ENCODE measurements at places on chromosomes 6 and 20.

- DNase-seq: no peak
Observed at GRCh38 chr6:159686703-159687102, 6.3 kb downstream of the SOD2 start.

GRCh38 chr6:111427341-111428116, 55.5 kb downstream of the REV3L start:
- peak; percentile 55 for DNase-seq

- DNase-seq: no peak
Observed at GRCh38 chr6:110981202-110981600, 637 bp upstream of the RPF2 start.

- no peak for DNase-seq
Observed at GRCh38 chr20:9909167-9909566, 70.3 kb upstream of the PAK5 start.

DNA sequence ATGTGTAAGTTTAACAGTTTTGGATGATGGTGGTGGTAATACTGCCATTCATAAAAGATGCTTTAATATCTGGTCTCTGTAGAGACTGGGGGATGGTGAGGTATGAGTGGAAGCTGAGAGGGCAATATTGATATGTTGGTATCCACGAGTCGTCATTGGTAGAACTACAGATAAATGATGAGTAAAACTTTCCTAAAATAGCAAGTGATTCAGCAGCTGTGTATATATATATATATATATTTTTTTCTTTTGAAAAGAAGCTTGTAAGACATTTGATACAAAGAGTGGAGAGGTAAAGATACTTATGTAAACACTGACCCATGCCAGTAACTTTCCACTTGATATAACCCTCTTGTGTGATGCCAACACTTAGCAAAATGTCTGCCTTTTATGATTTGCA, 41.7 kb upstream of the CITED2 start:
- DNase-seq: no peak

GRCh38 chr6:146315381-146316174, 228.1 kb upstream of the RAB32 start:
- DNase-seq: no peak

DNA sequence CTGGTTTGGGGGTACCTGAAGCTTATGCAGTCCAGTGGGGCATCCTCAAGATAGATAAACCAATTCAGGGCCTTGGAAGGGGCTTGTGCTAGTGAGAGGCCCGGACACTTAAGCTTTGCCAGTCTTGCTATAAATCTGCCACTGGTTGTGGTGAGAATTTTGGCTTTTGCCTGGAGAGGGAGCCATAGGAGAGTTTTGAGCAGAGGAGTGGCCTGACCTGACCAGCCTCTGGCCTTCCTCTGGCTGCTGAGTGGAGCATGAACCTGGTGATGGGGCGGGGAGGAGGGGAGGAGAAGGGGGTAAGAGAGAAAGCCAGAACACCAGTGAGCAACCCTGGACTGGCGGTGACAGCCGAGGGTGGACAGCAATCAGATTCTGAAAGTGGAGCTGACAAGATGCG, 7.1 kb downstream of the TMEM74B start:
- DNase-seq: no peak

- no peak for DNase-seq
Observed at GRCh38 chr20:2254333-2254732, 41.5 kb upstream of the TGM3 start.

DNA sequence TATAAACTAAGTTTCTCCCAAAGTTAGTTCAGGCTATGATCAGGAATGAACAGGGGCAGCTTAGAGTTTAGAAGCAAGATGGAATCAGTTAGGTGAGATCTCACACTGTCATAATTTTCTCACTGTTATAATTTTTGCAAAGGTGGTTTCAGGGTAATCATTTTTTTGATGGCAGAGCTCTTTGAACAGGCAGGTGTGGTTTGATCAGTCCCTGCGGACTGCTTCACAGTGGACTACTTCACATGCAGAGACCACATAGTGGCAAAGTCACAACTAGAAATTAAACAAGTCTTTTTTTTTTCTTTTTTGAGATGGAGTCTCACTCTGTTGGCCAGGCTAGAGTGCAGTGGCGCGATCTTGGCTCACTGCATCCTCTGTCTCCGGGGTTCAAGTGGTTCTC, 6.8 kb downstream of the MAS1 start:
- no peak for DNase-seq

DNA sequence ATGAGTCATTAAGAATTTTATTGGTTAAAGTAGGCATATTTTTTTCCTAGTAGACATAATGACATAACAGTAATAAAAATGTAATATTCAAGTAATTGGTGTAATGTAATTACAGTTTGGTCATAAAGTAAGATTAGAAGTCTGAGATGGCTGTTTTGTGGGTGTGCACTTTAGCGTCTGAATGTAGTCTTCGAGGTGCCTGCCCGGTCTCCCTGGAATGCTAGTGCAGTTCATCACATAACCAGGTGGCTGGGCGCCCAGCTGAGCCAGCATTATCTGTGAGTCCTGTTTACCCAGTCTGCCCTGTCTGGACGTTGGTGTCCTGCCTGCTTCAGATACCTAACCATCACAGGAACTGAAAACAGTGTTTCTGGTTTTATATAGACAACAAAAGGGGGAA, 419.1 kb downstream of the CDC5L start:
- DNase-seq: no peak

GRCh38 chr6:24233813-24234442, 107.9 kb downstream of the NRSN1 start:
- no peak for DNase-seq

- DNase-seq: no peak
Observed at GRCh38 chr6:105304366-105304765, 98.5 kb downstream of the PREP start.

DNA sequence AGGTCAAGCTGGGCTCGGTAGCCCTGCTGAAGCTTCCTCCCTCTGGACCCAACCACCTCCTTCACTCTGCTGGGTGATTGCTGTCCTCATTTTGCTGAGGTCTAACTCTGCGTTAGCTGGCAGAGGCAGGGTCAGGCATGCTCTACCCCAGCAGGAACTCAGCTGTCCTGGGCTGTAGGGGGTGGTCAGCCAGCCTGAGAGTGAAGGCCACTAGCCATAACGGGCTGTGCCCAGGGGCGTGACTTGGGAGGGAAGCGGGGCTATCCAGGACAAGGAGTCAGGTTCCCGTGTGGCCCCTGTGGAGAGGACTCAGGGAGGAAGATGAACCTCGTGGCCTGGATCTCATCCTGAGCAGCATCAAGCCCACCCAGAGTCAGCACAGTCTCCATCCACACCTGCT, 761 bp downstream of the CST5 start:
- no peak for DNase-seq

DNA sequence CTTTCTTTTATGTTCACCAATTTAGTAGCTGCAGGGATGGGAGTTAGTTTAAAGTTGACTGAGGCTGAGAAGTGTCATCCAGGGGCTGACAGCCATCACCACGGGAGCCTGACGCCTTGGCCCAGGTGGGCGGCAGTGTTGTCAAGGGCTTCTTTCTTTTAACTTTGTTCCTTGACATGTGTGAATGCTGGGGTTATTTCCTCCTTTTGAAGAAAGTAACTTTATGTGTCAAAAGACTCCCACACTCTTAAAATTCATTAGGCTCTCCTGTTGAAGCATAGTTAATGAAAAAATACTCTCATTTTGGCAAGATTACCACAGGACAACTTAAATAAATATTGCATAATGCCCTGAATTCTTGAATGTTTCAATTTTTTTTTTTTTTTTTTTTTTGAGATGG, 50.0 kb downstream of the SASH1 start:
- DNase-seq: peak; percentile 30

GRCh38 chr6:134954272-134955000, 4.5 kb upstream of the ALDH8A1 start:
- DNase-seq: no peak

- DNase-seq: no peak
Observed at GRCh38 chr6:24755279-24755678, 19.5 kb upstream of the GMNN start.

Data from fibroblast of skin of left quadriceps (primary cell).